ENCODE measurements at places on chromosomes 11 and 22.

- DNase-seq = no peak
These were observed 4.6 kb downstream of the KRTAP5-3 start for GRCh38 chr11:1603629-1604028.

- DNase-seq = no peak
These were observed 2.4 kb downstream of the SLC22A12 start for GRCh38 chr11:64593156-64594105.

DNA sequence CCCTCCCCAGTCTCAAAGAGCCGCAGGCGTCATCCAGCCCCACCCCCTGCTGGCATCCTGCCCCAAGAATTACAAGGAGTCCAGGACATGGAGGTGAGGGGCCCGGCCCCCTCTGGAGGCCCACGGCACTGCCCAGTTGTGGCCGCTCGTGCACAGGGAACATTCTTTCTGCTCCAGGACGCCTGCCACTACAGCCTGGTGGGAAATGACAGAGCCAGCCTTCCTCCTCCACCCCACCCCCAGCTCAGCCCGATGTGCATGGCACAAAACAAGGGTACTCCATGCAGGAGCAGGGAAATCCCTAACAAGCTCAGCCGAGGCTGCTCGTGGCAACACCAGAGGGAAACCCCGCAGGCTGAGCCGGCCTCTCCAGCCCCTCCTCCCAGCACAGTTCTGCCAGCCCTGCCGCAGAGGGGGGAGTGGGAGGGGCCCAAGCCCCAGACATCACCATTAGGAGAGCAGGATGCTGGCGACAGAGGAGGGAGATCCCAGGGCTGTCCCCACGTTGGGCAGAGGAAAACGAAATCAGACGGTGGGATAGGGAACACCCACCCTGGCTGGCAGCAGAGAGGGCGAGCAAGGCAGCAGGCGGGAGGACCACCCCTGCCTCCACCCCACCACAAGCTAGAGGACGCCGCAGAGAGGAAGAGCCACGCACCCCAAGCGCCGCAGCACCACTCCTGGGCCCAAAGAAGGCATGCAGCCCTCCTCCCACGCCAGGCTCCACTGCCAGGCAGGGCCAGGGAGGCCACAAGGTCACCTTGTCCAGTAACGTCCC lies 10.0 kb downstream of the IGSF9B start:
- DNase-seq = peak; percentile 21

DNA sequence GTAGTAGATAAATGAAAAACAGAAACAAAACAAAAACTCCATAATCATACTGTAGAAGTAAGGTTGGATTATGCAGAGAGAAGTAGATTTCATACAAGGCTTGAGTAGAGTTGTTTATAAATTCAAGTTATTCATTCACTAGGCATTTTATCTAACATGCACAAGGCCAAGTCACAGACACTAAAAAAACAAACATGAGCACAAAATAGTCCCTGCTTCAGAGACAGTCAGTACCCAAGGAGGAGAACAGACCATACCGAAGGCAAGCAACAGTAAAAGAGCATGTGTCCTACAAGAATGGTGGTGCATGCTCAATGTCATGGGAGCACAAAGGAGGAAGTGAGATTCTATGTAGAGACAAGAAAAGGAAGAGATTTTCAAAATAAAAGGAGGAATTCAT lies 796.5 kb upstream of the LRRC4C start:
- DNase-seq = no peak

DNA sequence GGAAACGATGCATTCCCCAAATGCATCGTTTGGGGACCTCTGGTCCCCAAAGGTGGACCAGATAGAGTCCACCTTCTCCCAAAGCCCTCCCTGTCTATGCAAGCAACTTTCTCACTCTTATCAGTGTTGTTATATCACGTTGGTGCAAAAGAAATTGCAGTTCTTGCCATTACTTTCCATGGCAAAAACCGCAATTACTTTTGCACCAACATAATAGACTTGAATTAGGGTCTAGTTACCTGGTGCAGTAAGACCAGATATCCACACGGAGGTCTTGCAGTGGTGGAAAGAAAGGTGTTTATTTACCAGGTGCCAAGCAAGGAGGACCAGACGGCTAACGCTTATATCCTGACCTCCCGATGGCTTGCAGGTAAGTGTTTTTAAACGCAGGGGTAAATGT lies 129.0 kb downstream of the MIAT start:
- no peak for DNase-seq

DNA sequence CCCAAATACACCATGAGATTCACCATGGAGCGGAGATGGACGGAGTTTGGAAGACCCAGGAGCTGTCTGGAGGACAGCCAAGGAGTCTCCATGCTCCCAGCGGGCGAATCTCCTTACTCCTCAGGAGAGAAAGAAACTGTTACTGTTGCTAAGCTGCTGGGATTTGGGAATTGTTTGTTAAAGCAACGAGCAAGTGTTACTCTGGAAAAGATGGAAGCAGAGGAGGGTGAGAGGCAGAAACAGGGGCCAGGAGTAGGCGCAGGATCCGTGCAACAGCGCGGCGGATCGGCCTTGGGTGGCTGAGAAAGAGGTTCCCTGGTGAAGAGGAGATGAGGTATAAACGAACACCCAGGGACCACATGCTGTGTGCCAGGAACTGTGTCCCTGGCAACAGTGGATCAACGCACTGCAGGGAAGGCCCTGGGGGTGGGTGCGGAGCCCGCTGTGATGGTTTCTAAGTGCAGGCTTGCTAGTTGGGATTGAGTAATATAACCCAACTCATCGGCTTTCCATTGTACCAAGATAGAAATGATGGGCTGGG lies 1436.4 kb downstream of the BRD1 start:
- DNase-seq = no peak

GRCh38 chr11:114036147-114036811 lies 23.2 kb upstream of the ZBTB16 start:
- peak; percentile 43 for DNase-seq

DNA sequence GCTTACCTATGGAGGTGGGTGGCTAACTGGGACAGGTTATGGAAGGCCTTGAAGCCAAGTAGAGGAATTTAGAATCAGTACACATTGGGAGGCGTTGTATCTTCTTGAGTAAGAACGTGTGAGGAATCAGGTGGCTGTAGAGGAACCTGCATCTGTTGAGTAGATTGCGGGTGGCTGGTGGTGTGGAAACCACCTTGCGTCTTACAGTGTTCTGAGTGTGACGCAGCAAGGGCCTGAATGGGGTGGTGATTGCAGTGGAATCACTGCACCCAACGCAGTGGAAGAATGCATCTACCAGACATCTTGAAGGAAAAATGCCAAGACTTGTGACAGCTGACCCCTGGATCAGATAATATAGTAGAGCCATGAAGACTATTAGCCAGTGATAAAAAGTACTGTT lies 110.8 kb upstream of the NNMT start:
- no peak for DNase-seq

GRCh38 chr22:30921108-30921507 lies 47.5 kb downstream of the MORC2 start:
- DNase-seq = no peak

GRCh38 chr22:35596821-35597220 lies 20.3 kb downstream of the MB start:
- DNase-seq = no peak

All from stimulated activated CD4-positive, alpha-beta T cell treated with anti-CD3 and anti-CD28 coated beads, Interleukin-1b, Interleukin-23, amount 100 ng/mL, for 48 hours (primary cell).